NCI-H748 treated with DMSO at 0.1 percent for 48 hours (cell line): ENCODE measurements at places on chromosomes 2 and 18.

DNA sequence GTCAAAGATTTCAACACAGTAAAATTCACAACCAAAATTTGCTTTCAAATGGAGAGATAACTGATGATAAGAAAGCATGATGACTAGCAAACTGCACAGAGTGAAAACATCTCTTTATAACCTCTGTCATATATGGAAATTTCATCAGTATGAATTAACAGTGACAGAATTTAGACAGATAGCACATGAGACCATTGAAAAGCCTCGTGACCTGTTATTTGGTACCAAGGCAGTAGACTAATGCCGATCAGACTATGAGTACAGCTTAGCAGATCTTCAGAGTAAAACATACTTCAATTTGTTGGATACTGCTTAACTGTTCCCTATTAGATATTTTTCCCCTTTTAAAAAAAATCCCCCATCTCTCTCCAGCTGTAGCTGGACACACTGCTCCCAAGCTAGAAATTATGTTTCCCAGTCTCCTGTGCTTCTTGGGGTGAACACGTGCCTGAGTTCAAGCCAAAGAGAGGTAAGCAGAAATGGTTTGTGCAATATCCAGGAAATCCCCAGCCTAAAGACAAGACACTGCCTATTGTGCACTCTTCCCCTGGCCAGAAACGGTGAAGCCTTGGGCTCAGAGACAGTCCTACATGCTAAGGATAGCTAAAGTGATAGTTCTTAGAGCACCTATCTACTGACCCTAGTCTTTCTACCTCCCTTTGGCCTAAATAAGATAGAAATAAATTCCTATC lies 256.1 kb downstream of the NCKAP5 start:
- DNase-seq: no peak

GRCh38 chr18:13653746-13654433 lies 72.5 kb downstream of the FAM210A start:
- no peak for DNase-seq

GRCh38 chr2:164747783-164748433 lies 93.7 kb downstream of the COBLL1 start:
- DNase-seq: no peak

GRCh38 chr2:109726379-109727270 lies 67.5 kb upstream of the RGPD5 start:
- no peak for DNase-seq

- no peak for DNase-seq
Observed at GRCh38 chr18:44799907-44800421, 119.3 kb downstream of the SETBP1 start.

GRCh38 chr2:188931361-188931760 lies 42.8 kb upstream of the COL3A1 start:
- DNase-seq: no peak

- DNase-seq: peak; percentile 21
Observed at GRCh38 chr18:48208432-48209140, 200.6 kb downstream of the ZBTB7C start.

DNA sequence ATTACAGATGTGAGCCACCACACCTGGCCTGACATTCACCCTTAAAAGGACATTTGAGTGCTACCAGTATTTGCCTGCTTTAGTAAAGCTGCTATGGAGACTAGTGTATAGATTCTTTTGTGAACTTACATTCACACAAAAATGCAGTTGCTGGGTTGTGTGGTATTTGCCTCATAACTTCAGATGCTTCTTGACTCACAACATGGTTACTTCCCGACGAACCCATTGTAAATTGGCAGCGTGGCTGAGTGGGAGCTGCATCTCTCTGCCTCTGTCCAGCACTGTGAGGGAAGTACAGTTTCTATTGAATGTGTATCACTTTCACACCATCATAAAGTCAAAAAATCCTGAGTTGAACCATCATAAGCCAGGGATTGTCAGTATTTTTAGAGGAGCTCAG lies 56.9 kb downstream of the RRM2 start:
- DNase-seq: no peak

DNA sequence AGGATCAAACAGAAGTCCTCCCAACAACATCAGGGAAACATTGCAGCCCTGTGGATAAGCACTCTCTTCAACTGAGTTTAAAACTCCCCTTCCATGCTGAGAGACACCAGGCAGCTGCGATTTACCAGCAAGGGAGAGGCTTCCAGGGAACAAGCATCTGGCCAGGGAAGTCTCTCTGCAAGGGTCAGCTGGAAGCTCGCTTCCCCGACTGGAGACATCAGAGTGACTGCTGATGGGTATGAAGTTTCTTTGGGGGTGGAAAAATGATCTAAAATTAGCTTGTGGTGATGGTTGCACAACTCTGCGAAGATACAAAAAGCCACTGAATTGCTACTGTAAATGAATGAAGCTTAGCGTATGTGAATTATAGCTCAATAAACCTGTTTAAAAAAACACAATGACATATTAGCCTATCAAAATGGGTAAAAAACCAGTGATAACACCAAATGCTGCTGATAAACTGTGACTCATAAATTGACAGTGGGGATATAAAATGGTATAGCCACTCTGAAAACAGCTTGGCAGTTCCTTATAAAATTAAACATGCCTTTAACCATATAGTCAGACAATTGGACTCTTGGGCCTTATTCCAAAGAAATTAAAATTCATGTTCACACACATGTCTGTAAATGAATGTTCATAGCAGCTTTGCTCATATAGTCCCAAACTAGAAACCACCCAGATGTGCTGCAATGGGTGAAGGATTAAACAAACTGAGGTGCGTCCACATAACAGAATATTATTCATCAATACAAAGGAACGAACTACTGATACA lies 1082.0 kb downstream of the SOCS6 start:
- no peak for DNase-seq

DNA sequence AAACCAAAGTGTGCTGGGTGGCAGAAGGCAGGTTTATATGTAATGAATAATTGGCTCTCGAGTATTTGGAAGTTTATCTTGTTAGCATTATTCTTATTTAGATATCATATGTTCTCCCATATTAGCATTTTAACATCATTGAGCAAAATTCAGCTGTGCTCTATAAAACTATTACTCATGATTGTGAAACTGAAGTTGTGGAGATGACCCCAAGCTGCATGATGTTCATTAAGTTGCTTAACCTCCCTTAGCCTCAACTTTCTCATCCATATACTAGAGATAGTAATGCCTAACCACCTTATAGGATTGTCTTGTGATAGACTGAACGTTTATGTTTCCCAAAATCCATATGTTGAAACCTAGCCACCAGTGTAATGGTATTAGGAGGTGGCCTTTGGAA lies 346.3 kb downstream of the SATB2 start:
- DNase-seq: no peak

- DNase-seq: no peak
Observed at GRCh38 chr2:15906778-15907177, 33.6 kb upstream of the MYCN start.

DNA sequence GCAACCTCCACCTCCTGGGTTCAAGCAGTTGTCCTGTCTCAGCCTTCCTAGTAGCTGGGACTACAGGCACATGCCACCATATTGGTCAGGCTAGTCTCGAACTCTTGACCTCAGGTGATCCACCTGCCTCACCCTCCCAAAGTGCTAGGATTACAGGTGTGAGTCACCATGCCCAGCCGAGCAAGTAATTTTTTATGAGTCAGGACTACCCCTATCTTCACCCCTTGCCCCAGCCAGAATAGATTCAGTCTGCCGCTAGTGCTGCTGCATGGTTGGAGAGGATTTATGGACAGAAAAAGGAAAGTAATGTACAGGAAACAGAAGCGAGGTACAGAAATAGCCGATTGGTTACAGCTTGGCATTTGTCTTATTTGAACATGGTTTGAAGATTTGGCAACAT lies 48.9 kb downstream of the BMPR2 start:
- no peak for DNase-seq
